ENCODE measurements at places on chromosomes 6 and 20. TPM values are rescaled to one million over a fixed set of nuclear protein-coding genes. Genes with fewer than 3 reads are reported as not detected.

The TNF gene
- not detected for total RNA-seq

The STK4 gene
- 5.9 TPM for total RNA-seq

The NUP43 gene
- 15.0 TPM for total RNA-seq

DNA sequence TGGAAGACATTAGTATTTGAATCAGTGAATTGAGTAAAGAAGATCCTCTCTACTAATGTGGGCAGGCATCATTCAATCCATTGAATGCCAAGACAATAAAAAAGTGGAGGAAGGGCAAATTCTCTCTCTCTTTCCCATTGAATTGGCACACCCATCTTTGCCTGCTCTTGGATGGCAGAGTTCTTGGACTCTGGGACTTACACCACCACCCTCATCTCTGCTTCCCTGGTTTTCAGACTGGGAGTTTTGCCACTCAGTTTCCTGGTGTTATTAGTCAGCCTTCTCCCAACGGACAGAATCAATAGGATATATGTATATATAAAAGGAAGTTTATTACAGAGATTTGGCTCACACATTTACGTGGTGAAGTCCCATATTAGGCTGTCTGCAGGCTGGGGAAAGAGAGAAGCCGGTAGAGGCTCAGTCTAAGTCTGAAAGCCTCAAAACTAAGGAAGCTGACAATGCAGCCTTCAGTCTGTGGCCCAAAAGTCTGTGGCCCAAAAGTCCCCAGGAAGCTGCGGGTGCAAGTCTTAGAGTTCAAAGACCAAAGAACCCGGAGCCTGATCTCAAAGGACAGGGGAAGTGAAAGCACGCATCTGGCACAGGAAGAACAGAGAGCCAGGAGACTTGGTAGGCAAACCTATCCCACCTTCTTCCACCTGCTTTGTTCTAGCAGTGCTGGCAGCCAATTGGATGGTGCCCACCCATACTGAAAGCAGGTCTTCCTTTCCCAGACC, 64.4 kb downstream of the SMPDL3A start:
- no peak overlapping the region for H3K4me3 ChIP-seq
- no peak for DNase-seq
- no peaks in the 10 kb centered on the region for H3K27me3 ChIP-seq
- H3K27ac ChIP-seq: no peak overlapping the region

DNA sequence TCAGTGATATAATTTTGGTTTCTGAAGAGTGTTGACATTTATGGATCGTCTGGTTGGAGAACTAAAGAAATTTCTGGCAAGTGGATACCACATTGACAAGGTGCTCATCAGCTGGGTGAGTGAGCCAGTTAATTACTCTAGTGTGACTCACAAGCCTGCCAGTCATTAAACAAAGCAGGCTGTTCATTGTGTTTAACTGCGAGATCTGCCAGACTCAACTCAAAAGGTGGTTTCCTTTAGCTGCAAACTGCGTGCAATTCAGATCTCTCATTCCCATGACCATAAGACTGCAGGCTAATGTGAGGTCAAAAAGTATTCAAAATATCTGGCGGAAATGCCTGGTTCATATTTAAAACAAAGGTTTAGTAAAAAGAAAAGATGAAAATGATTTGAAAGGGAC, 32.5 kb upstream of the IYD start:
- H3K4me1 ChIP-seq: no peaks in the 10 kb centered on the region
- H3K4me3 ChIP-seq: no peak overlapping the region
- H3K27ac ChIP-seq: no peak overlapping the region
- DNase-seq: no peak
- no peaks in the 10 kb centered on the region for H3K27me3 ChIP-seq
- no peaks in the 10 kb centered on the region for H3K36me3 ChIP-seq
